ENCODE measurements at places on chromosomes 4 and X. TPM values are rescaled to one million over a fixed set of nuclear protein-coding genes. Genes with fewer than 3 reads are reported as not detected.

DNA sequence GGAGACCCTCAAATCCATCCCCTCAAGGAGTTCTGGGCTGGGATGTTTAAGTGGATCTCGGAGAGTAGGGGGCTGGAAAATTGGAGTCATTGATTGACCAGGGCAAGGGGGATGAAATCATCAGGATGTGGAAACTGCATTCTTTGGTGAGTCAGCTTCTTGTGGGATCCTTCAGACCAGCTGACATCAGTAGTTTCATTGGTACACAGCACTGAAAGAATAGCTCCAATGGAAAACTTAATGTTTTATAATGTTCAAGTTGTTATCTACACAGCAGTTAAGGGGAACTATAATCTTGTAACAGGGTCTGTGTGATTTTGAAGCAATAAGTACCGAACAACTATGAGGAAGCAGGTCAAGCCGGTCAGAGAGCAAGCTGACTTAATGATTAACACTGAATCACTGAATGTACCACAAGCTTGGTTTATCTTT, 506.1 kb downstream of the RPA4 start:
- peak; percentile 5 for DNase-seq

DNA sequence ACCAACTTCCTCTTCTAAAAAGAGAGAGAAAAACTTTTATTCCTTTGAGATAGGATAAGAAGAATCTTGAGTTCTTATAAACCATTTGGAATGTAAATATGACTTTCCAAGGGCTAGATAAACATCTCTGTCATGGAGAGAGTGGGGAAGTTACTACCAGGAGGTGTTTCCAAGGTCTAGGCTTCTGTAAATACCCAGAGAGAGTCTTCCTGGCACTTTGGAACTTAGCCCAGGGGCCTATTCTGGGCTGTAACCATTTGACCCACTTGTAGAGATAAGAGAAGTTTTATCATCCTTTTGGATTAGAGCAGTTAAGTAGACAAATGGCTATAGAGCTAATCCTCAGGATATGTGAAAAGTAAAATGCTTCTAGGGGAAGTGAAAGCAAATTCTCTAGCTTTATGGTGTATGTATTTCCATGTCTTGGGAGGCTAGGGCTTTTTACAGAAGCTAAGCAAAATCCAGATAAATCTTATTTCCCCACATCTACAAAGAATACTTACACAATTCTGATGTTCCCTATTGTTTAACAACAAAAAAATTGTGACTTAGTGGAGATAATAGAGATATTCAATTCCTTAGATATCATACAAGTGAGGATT, 51.1 kb downstream of the MCUB start:
- no peak for DNase-seq

DNA sequence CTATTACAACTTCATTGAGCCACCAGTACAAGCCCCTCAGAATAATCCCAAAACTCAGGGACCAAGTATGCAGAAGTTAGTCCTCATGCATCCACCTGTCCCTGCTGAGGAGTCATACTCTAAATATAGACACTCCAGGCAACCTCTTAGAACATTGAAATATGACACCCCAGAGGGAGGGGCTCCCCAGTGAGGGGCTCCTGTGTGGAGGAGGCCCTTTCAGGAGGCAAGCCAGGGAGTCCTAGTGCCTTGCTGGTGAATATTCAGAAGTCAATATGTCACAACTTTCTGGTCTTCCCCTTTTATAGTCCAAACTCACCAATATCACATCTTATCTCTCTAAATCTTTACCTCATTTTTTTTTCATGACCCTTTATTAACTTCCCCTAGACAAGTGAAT, 1.6 kb upstream of the ARMCX6 start:
- DNase-seq: no peak

GRCh38 chr4:101693842-101694398, 96.6 kb upstream of the BANK1 start:
- DNase-seq: no peak

DNA sequence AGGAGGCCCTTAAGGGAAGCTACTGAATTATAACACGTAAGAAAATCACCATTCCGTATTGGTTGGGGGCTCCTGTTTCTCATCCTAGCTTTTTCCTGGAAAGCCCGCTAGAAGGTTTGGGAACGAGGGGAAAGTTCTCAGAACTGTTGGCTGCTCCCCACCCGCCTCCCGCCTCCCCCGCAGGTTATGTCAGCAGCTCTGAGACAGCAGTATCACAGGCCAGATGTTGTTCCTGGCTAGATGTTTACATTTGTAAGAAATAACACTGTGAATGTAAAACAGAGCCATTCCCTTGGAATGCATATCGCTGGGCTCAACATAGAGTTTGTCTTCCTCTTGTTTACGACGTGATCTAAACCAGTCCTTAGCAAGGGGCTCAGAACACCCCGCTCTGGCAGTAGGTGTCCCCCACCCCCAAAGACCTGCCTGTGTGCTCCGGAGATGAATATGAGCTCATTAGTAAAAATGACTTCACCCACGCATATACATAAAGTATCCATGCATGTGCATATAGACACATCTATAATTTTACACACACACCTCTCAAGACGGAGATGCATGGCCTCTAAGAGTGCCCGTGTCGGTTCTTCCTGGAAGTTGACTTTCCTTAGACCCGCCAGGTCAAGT, 6.9 kb upstream of the MSANTD1 start:
- DNase-seq: no peak

GRCh38 chr4:158169506-158169905, 3.3 kb downstream of the GASK1B start:
- peak; percentile 73 for DNase-seq

GRCh38 chr4:129350834-129351721, 255.1 kb downstream of the C4orf33 start:
- DNase-seq: no peak

DNA sequence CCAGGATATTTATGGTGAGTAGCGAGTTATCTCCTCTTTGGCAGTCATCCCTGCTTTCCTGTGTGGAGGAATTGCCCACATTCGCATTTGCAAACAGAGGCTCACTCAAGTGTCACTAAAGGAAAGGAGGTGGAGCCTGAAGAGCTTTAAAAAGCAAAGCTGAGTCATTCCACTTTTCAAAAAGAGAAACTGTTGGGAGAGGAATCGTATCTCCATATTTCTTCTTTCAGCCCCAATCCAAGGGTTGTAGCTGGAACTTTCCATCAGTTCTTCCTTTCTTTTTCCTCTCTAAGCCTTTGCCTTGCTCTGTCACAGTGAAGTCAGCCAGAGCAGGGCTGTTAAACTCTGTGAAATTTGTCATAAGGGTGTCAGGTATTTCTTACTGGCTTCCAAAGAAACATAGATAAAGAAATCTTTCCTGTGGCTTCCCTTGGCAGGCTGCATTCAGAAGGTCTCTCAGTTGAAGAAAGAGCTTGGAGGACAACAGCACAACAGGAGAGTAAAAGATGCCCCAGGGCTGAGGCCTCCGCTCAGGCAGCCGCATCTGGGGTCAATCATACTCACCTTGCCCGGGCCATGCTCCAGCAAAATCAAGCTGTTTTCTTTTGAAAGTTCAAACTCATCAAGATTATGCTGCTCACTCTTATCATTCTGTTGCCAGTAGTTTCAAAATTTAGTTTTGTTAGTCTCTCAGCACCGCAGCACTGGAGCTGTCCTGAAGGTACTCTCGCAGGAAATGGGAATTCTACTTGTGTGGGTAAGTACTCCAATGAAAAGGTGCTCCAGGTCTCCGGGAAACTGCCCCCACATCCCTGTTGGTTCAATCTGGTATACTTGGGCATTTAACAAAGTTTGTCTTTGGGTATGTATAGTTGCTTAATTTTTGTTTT, at the start of gene EGF:
TSS of gene EGF (plus strand) at position 178 of the 890 bp plus-strand sequence. CDS start at position 631, 453 bp downstream.
- peak; percentile 18 for DNase-seq

DNA sequence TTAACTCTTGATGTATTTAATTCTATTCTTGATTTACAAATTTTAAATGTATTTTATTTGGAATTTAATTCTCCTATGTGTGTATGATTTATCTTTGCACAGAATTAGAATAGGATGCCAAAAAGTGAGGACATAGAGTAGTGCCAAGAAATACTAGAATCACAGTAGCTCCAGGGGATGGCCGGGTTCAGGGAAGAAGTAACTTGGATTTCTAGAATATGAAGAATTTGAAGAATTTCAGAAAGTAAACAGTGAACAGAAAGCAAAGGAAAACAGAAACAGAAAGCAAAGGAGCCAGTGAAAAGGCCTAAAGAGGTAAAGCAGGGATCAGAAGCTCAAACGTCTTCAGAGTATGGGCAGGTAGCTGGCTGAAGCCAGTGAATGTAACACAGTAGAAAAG, 1187.6 kb downstream of the RPA4 start:
- DNase-seq: peak; percentile 8

DNA sequence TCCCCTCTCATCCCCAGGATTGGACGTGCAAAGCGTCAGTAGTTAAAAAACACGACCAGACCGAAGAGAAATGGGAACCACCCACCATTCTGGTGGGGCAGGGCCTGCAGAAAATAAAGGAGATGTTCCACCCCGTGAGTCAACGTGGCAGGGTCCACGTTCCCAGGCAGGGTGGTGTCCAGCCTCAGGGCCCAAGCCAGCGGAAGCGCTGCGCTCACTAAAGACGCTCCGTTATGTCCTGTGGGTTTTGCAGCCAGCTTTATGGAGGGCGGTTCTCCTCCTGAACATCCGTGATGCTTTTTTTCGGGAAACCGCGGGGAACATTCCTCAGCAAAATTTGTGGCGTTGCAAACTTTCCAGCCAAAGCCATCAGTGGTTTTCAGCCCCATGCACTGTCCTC, 93.4 kb upstream of the SHOX start:
- DNase-seq: no peak

DNA sequence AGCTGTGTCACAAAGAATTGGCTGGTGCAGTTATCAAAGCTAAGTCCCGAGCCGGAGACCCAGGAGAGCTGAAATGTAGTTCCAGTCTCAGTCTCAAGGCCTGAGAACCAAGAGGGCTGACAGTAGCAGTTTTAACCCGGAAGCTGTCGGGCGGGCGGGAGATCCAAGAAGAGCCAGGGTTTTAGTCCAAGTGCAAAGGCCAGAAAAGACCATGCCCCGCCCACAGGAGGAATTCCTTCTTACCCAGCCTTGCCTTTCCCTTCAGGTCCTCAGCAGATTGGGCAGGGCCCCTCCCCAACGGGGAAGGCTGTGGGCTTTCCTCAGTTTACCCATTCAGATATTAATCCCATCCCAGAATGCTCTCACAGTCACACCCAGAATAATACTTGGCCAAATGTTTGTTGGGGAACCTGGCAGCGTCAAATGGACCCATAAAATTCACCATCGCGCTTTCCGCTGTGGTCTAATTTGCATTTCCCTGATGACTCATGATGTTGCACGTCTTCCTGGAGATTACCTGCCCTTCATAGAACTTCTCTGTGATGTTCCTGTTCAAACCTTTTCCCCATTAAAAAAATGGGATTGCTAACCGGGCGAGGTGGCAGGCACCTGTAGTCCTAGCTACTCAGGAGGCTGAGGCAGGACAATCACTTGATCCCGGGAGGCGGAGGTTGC, 16.2 kb downstream of the MAEA start:
- no peak for DNase-seq

DNA sequence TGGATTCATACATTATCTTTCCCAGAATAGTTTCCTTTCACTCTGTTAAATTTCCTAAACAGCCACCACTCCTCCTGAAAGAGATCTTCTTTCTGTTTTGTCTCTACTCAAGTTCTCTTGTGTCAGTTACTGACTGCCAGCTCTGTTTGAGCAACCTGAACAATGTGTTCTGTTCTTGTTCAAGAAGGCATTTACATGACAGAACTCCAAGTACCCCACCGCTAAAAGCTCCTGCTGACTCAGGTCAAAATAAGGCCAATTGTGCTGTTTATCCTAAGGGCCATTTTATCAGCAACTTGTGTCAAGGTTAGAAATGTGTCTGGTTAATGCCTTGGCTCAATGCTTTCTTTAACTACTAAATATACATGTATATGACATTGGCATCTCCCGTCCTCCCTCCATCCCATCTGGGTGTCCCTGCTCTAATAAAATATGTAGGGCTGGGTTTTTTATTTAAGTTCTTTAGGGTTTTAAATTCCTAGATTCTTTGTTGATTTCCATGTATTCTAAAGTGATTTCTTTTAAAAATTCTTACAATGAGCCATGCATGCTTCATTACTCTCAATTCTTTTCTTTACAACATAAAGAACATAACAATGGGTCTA, 144.3 kb upstream of the PAQR3 start:
- no peak for DNase-seq

DNA sequence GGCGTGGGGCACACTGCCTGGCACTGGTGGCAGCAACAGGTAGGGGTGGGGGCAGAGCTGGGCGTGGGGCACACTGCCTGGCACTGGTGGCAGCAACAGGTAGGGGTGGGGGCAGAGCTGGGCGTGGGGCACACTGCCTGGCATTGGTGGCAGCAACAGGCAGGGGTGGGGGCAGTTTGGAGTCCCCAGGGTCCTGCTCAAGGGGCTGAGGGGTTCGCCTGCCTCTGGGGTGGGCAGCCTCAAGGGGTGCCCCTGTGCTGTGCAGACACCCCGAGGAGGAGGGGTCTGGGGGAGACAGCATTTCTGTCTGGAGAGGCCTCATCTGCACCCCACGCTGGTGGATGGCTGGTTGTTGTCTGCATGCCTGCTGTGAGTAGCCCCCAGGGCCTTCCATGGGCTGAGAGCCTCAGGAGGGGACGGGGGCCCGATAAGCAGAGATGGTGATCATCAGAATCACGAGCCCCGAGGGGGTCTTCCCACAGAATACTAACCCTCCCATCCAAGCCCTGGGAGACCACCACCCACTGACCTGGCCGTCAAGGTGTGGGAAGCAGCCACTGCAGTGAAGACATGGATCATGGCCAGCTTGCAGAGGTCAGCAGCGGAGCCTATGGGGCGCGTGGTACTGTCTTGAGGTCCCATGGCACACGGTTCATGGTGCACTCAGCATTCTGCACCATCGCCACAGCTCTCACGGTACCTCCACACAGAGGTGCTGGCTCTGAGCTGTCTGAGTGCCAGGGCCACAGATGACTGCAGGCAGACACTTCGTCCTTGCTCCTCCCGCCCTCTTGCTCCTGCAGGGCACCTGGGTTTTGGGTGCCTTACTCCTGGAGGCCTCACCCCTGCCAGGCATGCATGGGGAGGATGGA, 21.5 kb downstream of the NAT8L start:
- DNase-seq: no peak

The ZDHHC15 gene
- total RNA-seq: not detected

The FRMPD4 gene
- 0.66 TPM for total RNA-seq

The ARHGAP10 gene
- 7.7 TPM for total RNA-seq

The SPRY1 gene
- 2.0 TPM for total RNA-seq

The MEPE gene
- total RNA-seq: not detected

The KCNE5 gene
- total RNA-seq: 0.53 TPM
